ENCODE measurements at places on chromosomes 6 and 20.

- no peak for DNase-seq
These were observed 20.7 kb downstream of the RAB22A start for GRCh38 chr20:58330249-58330648.

DNA sequence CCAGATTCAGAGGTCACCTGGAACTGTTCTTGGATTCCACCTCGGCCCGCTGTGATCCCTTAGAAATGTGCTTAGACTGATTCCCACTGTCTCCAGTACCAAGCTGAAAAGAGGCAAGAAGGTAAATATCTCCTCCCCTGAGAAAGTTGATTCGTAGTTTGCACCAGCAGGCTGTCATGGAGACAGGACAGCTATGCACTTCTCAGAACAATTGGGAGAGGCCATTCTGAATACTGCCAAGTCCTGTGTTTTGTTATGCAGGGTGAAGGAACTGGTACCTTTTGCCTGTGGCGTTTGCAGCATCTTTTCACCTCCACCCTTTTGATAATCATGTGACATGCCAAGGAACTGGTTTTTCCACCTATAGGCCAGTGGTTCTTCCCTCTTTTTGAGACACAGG is 58.2 kb upstream of the RNGTT start:
- DNase-seq, result no peak

- DNase-seq, result no peak
These were observed 31.7 kb downstream of the DLGAP4 start for GRCh38 chr20:36337886-36338285.

- no peak for DNase-seq
These were observed 165.1 kb downstream of the TINAG start for GRCh38 chr6:54473328-54473727.

DNA sequence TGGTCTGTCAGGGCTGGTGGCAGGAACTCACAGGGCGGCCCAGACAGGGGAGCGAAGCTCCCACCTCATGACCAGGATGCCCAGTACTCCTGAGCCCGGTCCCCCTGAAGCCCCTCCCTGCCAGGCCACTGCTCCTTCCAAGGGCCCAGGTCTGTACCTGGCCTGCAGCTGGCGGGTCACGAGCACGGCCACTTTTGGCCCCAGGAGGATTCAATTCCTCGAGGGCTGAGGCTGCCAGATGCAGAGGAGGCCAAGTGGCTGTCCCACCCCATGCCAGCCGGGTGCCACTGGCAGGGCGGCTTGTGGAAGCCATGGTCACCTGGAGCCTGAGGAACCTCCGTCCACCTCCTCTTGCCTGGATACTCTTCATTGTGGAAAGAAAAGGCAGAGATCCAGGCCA is 17.4 kb downstream of the PMEPA1 start:
- no peak for DNase-seq

- DNase-seq, result no peak
These were observed at the start of gene DEFB129 for GRCh38 chr20:226958-227357. Gene DEFB129, plus strand, starts transcription at chr20:227258. Its CDS starts 31 bp downstream, at chr20:227289.

- DNase-seq, result no peak
These were observed 360.4 kb downstream of the HAO1 start for GRCh38 chr20:7579888-7580287.

GRCh38 chr20:24663496-24663895 is 194.1 kb downstream of the SYNDIG1 start:
- DNase-seq, result no peak

DNA sequence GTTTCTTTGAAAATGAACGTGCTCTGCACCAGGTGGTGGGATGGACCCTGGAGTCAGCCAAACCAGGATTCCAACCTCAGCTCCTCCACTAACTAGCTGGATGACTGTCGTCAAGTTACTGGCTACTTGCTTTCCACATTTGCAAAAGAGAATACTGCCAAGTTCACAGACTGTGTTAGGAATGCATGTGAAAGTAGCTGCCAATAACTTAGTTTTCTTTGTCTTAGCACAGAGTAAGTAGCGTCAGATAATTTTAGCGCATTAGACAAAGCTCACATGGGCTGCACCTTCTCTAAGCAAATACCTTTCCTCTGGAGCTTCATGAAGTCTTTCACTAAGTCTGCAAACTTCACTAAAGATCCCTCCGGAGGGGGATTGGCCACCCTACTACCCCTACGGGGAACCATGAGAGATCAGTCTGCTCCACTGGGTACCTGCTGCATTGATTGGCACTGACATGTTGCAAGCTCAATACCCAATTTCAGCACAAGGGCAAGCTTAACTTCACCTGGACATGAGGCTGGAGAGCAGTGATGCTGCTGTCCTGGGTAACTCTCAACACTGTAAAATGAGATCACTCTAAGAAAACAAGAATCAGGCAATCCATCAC is 113.9 kb downstream of the MBOAT1 start:
- DNase-seq, result no peak

DNA sequence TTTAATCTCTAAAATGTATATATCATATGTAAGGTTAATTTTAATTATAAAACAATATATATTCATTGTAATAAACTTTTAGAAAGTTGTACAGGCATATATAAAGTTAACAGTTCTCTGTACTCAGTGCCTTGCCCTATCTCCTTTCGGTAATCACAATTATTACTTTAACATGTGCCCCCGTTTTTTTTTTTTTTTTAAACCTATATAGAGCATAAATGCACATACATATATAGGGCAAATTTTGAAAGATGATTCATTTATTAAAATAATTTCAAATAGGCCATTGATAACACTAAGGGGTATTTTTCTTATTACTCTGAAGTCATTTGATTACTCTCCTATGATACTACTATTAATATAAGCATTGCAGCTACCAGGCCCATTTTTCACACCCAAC is 1.9 kb downstream of the ASF1A start:
- DNase-seq, result no peak

DNA sequence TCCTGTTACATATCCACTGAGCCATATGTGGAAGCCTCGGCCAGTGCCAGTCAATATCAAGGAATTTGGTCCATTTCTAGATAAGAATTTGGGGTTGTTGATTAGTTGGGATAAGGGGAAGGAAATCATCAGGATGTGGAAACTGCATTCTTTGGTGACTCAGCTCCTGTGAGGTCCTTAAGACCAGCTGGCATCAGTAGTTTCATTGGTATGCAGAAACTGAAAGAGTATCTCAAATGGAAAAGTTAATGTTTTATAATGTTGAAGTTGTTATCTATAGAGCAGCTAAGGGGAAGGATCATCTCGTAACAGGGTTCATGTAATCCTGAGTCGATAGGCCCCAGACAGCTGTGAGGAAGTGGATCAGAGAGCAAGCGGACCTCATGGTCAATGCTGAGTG is 87.9 kb upstream of the PRND start:
- no peak for DNase-seq

DNA sequence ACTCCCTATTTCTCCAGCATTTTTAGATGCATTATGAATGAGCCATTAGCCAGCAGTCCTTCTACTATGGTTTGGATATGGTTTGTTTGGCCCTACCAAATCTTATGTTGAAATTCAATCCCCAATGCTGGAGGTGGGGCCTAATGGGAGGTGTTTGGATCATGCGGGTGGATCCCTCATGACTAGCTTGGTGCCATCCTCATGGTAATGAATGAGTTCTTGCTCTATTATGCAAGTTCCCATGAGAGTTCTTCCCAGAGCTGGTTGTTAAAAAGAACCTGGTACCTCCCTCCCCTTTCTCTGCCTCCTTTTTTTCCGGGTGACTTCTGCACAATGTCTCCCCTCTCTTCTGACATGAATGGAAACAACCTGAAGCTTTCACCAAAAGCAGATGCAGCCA is 6.2 kb upstream of the CGA start:
- DNase-seq, result no peak

DNA sequence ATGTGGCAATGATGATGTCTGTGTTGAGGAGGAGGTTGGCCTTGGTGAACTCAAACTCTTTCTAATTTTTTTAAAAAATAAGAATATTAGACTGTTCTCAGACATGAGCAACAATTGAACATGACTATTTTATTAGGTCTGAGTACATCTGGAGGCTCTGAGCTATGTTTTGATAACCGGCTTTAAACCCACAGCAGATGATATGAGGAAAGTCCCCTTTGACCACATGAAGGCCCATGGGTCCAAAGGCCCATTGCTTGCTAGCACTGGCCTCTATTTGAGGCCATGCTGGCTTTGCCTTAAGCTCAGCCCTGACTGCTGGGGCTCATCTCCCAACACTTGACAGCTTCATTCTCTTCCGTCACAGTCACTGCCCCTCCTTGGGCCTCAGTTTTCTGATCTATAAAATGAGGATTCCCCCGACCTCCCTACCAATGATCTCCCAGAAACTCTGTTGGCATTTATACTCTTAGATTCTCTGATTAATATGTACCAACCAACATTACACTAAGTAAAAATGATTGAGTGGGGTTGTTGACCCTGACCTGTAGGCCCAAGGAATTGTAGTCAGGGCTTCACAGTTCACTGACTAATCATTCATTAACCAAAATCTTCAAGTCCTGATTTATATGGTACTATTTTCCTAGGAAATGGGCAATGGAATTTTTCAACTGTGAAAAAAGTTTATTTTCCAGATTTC is 23.9 kb upstream of the TINAG start:
- DNase-seq, result no peak

- DNase-seq, result peak; percentile 20
These were observed 1.7 kb downstream of the KCNK15 start for GRCh38 chr20:44747166-44748004.
